ENCODE measurements at places on chromosomes 16 and 17.

DNA sequence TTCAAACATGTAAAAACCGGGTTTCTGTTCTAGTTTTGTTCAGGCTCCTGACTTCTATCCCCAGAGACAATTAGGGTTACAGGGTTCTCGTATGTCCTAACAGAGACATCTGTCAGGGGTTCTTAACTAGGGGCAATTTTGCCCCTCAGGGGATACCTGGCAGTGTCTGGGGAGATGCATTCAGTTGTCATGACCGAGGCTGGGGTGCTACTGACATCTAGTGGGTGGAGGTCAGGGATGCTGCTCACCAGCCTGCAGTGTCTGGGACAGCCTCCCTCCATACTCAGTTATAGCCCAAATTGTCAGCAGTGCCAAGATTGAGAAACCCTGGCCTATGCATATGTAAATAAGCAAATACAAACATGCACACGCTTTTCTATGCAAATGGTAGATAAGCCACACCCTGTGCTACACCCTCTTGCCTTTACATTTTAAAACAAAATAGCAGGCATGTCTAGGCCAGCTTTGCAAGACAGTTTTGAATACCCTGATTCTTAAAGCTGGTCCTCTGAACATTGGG is 37.4 kb downstream of the CLEC16A start:
- peak; percentile 77 for DNase-seq

- no peak for DNase-seq
These were observed 150.3 kb downstream of the AATF start for GRCh38 chr17:37098910-37099664.

DNA sequence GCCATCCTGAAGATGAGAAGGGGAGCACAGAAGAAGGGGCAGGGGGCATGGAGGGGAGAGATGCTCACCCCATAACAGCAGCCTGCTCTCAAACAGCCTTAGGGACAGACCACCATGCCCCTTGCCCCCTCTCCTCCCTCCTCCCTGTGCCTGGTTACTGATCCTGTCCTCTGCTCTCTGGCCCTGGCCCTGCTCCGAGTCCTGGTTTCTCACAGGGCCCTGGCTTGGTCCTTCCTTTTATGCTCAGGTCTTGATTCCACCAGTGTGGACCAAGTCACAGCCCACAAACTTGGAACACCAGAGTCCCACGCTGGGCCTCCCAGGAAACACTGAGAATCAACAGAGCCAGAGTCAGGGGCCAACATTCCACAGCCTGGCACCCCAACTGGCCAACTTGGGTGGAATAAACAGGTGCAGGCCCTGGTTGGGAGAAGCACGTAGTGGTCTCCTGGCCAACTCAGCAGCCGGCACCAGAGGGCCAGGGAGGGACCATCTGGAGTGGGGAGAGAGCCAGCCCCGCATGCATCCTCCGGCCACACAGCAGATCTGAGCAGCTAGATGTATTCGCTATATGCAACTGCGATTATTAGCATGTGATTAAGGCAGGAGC is 44.9 kb upstream of the CDC42EP4 start:
- DNase-seq: no peak

GRCh38 chr16:50547340-50548124 is 664 bp upstream of the NKD1 start:
- DNase-seq: peak; percentile 74

DNA sequence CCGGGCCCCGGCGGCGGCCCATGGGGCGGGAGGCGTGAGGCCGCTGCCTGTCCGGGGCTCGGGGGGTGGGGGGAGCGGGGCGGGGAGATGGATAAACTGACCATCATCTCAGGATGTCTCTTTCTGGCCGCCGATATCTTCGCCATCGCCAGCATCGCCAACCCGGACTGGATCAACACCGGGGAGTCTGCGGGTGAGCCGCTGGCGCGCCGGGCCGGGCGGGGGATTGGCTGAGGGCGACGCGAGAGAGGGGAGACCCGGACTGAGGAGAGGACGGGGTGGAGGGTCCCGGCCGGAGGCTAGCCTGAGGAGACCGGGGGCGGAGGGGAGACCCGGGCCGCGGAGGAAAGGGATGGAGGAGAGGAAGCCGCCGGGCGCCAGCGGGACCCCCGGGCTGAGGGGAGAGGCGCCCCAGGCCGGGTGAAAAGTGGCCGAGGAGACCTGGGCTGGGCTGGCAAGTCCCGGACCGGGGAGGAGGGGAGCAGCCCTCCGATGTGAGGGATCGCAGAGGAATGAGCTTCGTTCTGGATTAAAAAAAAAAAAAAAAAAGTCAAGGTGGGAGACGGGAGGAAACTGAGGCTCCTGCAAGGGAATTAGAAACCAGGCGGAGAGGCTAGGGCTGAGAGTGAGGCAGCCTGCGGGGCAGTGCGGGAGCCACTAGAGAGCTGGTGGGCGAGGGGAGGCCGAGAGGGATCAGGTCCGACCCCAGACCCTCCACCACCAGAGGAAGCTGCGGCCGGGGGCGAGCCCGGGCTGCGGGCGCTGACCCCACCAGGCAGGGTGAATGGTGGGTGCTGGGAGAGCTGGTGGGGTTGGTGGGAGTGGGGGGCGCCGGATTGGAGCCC is 526 bp downstream of the MOSMO start:
- peak; percentile 39 for DNase-seq

DNA sequence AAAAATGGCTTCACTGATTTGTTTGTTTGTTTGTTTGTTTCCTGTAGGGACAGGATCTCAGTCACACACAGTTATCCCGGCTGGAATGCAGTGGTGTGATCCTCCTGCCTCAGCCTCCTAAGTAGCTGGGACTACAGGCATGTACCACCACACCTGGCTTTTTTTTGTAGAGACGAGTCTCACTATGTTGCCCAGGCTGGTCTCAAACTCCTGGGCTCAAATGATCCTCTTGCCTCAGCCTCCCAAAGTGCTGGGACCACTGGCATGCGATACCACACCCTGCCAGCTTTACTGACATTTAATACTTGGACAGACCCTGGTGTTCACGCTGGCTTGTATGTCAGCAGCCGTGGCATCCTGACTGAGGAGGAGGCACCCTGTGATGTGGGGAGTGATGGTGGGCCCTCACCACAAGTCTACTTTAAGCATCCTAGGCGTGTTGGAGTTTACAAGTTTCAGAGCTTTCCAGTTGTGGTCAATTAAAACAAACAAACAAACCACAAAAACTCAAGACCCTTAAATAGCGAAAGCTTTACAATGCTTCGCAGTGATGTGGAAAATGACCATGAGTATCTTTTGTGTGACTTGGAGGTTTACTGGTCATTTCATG is 5.1 kb downstream of the ABCA3 start:
- no peak for DNase-seq

- DNase-seq: no peak
These were observed 66.3 kb upstream of the ENDOV start for GRCh38 chr17:80348551-80349150.

- DNase-seq: no peak
These were observed 19.9 kb upstream of the HEATR6 start for GRCh38 chr17:60098578-60098977.

DNA sequence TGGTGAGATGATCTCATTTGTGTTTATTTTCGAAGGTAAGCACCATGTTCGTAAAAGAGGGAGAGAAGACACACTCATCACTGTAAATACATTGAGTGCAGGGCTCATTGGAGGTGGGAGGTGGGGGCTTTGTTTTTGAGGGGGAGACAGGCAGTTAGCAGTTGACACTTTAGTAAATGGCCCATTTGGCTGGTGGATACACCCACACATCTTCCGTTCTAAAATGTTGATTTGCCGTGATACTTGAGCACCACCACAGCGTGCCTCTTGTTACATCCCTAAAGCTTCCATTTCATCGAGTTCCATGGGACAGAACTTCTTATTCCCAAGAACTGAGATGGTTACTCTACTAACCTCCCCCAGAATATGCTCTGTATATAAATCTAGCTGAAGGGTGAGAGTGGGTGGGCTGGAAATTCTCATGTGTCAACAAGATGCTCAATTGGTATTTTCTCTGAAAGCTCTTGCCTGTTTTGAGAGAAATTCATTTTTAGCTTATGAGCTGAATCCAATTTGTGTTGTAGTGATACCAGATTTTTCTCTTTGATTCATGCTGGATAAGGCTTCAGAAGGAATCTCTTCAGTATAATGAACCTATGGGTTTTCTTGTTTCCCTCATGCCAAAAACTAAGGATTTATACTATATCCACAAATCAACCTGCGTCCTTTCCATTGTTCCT is 314.3 kb downstream of the RBFOX1 start:
- DNase-seq: no peak

DNA sequence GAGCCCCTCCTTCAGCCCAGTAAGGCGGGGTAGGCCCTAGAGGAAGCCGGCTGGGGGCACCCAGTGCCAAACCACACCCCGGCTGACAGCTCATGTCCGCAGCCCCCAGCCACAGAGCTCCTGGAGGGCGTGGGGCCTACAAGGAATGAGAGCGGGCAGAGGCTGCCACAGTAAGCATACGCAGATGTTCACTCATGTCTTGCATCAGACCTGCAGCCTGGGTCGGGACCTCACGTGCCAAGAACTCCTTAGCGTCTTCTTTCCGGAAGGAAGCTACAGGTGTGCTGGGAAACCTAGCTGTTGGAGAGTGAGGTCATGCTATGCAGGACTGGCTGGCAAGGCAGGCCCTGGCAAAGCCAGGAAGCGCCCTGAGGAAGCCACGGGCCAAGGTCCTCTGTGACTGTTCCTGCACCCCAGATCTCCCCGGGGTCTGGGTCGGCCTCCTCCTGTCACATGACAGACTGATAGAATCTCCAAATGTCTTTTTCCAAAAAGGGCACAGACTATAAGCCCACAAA is 1.6 kb downstream of the ZNF598 start:
- peak; percentile 39 for DNase-seq

DNA sequence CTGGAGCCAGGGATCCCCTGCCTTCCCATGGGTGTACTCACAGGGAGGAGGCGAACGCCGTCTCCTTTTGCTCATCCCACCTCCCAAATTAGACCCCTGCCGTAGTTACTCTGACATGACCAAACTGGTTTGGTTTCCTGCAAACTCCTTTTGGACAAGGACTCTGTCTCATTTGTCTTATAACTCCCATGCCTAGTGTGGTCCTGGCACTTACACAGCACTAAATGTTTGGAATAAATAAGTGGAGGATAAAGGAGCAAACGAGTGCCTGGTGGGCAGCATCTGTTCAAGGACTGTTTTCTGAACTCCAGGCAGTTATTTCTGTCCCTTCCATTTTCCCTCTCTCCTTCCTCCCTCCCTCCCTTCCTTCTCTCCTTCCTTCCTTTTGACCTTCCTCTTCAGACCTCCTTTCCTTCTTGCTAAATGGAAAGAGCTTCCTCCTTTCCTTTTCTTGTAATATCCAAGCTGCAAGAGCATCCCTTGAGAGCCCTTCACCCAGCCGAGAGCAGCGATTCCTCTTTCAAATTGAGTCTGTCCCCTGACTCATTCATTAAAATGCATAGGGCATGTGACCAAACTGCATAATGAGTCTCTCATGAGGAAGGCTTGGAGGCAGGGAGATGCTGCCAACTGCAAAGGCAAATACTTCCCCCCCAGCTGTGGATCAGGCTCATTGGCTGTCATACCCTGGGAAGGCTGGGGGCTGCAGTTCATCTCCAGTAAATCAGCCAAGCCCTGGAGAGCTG is 36.8 kb downstream of the CHD9 start:
- no peak for DNase-seq

DNA sequence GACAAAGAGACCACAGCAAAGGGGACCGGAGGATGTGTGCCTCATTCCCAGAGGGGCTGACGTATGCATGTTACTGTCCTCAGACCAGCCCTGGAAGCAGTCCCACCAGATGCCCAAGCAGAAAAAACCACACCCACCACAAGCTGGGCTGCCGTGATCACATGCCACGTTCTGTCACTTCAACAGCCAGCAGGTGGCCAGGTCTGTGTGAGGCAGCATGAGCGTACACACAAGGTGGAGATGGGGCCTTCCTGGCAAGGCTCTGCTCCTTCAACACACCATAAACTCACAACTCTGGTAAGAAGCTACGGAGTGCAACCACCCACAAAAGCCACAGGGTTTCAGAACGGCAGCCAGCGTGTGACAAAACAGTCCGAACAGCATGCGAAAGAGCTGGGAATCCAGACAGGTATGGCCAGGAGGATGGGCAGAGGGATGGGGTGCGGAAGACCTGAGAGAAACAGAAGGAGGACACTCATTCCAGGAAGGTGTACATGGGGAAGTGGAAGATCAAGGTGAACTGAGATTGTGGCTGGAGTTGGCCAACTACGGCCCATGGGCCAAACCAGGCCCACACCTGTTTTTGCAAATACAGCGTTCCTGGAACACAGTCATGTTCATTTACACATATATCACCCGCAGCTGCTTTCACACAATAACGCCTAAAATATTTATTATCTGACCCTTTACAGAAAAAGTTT is 27.9 kb downstream of the MBTPS1 start:
- DNase-seq: peak; percentile 64

- DNase-seq: no peak
These were observed 11.1 kb downstream of the UBE2O start for GRCh38 chr17:76441686-76442340.

DNA sequence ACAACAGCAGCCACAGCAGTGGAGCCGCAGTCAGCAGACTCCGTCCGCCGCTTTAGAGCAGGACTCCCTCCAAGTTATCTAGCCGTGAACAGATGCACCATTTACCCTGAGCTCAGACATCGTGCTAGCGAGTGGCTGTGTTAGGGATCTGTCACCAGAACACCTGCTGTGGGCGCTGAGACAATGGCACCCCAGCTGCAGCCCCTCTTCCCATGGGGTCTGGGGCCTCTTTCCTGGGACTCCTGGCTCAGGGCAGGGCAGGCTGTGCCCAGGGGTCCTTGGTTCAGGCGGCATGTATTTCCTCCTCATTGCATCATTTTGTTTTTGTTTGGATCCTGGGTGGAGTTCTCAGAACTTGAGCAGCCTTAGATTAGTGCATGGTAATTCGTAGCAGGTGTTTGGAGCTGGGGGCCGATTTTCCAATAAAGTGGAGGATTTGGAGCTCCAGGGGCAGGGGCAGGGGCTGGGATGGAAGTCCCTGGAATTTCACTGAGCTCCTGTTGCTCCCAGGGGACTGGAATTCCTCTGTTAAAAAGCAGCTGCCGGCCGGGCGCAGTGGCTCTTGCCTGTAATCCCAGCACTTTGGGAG is 23.4 kb downstream of the NMRAL1 start:
- no peak for DNase-seq

DNA sequence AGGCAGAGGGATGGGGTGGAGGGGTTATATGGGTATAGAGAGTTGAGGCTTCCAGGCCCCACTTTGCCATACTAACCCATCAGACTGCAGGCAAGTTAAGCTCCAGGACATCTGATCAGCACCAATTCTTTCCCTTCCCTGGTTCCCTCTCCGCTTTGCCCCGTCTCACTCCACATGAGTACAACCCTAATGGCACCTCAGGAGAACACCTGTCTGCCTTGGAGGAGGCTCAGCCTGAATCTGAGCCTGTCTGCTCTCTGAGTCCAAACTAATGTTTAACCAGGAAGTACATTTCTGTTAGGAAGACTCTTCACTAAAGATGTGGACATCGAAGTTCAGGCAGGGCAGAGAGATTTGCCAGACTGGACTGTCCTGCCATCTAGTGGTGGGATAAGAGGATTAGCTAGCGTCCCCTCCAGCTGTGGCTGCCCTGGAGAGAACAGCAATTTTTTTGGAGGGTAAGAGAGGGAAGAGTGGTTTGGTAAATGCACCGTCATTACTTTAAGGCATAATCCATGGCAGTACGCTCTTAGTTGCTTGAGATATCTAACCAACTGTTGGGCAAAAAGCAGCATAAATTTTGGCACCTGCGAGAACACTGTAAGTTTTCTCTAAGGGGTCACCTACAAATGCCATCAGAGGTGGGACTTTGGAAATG is 29.2 kb upstream of the LRRC75A start:
- peak; percentile 69 for DNase-seq

Data from activated CD4-positive, alpha-beta memory T cell treated with anti-CD3 and anti-CD28 coated beads, Interleukin-2, amount 10 ng/mL, durations not matched to agents 7 days and 5 days (primary cell).